ENCODE measurements at places on chromosomes 11 and 22.

- DNase-seq = no peak
Measured at GRCh38 chr11:74024261-74025029, 15.6 kb upstream of the UCP3 start.

GRCh38 chr11:9498457-9499078, 37.8 kb downstream of the ZNF143 start:
- DNase-seq = no peak

DNA sequence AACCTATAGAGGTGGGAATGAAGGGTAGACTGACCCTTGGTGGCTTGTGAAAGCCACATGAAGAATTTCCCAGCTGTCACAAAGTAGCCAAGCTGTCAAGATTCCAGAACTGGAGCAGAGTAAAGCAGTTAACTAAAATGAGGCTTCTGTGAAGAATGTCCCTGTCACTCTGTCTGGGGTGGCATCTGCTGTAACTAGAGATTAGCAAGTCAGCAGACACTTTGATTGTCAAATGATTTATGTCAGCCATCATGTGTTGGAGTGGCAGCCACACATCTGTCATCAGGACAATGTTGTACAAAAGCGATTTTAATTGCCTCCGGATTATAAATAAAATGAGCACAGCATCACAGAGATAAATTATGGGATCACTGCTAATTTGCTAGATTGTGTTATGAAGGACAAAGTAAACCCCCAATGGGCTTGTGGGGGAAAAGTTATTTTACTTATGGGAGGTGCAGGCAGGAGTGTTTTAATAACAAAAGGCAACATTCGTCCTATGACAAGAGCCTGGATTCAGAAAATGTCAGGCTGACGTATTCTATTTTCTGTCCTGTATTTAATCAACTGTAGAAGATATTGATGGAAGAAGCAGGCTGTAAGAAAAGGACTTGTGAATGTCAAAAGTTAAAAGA, 270.9 kb downstream of the FAM181B start:
- no peak for DNase-seq

GRCh38 chr11:1520663-1521267, 34.2 kb upstream of the MOB2 start:
- DNase-seq = no peak

DNA sequence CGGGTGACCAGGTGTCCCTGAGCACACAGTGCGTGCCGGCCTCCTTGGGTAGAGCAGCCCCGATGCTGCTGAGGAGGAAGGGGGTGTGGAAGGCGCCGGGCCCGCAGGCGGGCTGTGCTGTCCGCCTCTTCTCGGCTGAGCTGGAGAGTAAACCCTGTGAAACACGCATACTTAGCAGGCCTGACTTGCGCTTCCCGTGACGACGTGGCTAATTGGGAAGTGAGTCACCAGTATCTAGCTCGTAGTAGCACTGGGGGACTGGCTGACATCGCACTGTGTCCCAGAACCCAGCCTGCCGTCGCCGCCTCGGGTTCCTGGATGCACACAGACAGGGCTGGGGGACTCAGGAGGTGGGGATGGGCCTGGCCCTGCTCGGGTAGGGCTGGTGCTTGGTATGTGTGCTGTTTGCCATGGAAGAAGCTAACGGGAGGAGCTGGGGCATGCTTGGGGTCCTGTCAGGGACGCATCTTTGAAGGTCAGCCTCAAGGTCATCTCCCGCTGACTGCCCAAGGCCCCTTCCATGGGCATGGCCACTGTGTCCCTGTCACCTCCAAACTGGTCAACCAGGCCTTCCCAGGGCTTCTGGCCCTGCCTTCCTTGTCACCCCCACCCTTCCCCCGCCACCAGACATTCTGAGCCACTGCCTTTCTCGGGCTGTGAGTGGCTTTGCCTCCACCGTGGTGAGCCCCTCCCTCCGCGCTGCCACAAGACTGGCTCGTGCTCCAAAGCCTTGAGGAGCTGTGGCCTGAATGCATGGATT, 1327.0 kb downstream of the BRD1 start:
- DNase-seq = no peak

- DNase-seq = no peak
Measured at GRCh38 chr11:119461229-119461963, 38.4 kb upstream of the THY1 start.

- DNase-seq = no peak
Measured at GRCh38 chr11:19864141-19865140, 151.8 kb downstream of the NAV2 start.

- peak; percentile 85 for DNase-seq
Measured at GRCh38 chr22:37274380-37274862, 7.9 kb upstream of the CYTH4 start.

GRCh38 chr11:1300121-1300520, 9.3 kb downstream of the TOLLIP start:
- DNase-seq = no peak

DNA sequence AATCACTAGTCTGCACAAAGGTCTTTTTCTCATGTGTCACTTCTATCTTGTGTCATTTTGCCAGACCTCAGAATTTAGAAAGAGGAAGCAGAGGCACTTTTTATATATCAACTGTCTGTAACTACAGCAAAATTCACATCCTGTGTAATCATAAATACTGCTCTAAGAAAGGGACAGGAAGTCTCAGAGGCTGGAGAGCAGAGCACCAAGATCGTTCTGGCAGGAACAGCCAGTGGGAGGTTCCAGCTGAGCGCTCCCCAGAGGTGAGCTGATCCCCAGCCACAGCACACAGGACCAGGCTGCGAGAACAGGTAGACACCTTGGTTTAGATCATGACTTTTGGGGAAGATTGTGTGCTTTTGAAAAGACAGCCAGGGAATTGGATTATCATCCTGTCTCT, at the start of gene MS4A7:
Gene MS4A7 (plus strand): TSS at position 179 of the 400 bp plus-strand sequence. CDS start 4,610 bp downstream, outside the sequence.
- DNase-seq = peak; percentile 99

DNA sequence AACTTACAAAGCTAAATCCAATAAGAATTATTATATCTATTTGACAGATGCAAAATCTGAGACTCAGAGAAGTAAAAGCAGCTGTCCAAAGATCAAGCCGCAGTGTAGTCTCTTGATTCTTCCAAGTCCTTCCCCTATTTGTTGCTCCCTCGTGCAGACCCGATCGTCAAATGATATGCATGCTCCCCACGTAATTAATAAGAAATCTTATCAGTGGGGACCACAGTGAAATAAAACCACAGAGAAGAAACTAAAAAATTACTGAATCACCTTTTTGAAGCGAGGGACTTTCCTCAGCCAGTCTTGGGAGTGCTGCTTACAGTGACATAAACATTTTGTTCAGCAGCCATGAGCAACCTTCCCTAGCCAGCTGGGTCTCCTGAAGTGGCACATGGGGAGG, 64.6 kb downstream of the SERGEF start:
- no peak for DNase-seq

- no peak for DNase-seq
Measured at GRCh38 chr22:22746061-22746962, 101.9 kb downstream of the GGTLC2 start.

DNA sequence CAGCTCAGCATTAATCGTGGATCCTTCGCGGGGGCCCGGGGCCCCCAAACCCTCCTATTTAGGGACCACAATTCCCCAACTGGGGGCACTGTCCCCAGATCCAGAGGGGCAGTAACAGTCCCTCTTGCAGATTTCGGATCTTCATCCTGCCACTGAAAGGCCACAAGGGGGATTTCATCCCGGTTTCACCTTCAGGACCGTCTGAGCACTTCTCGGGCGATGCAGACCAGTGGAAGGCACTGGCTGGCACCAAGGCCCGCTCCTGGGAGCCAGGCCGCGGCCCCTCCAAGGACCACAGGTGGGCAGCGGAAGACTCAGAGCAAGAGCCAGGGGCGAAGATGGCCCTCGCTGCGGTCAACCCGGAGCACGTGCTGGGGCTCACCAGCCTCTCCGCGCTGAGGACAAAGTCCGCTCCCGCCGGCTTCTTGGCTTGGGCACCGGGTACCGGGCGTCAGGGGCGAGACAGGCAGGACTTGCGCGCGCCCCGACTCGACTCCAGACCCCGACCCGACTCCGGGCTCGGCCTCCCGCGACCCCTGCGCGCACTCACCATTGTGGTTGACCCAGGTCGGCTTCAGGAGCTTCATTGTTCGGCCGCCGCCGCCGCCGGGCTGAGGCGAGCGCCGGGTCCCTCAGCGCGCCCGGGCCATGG, 517 bp downstream of the HIRA start:
- no peak for DNase-seq

DNA sequence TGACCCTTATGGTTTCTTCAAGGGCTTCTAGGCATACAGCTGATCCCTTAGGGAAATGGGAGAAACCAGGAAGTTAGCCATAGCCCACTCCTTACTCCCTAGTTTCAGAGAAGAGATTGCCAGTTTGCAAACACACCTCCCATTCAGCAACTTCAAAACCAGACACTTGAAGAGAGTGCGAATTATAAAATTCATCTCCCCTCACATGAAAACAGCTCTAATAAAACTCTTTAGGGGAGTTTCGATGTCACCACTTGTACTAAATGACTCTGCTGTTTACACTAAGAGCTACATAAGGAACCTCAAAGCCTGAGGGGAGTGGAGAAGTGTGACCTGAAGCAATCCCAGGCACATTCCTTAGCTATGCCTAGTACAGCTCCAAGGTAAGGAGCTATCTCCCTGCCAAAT, 8.3 kb downstream of the LGR4 start:
- no peak for DNase-seq

DNA sequence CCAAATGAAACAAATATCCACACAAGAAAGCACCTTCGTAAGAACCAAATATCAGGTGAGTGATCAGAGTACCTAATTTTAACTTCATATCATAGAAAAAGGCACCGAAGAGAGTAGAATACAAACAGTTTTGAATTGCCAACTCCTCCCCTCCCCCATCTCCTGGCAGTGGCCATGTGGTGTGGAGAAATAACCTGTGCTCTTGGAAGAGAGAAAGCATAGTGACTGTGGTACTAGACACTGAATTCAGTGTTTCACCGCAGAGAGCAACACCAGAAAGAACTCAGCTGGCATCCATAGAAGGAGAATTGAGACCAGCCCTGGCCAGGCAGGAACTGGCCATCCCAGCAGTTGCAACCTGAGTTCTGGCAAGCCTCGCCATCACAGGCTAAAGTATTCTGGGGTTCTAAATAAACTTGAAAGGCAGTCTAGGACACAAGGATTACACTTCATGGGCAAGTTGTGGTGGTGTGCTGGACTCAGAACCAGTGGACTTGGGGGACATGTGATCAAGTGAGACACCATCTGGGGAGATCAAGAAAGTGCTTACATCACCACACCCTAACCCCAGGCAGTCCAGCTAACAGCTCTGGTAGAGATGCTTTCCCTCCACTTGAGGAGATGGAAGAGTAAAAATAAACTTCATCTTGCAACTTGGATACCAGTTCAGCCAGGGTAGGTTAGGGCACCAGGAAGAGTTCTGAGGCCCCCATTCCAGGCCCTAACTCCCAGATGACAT, 1003.2 kb downstream of the NTM start:
- DNase-seq = no peak

GRCh38 chr11:75536786-75537641, 11.3 kb upstream of the GDPD5 start:
- peak; percentile 85 for DNase-seq

GRCh38 chr11:33479231-33479630, 221.4 kb downstream of the C11orf91 start:
- DNase-seq = no peak

DNA sequence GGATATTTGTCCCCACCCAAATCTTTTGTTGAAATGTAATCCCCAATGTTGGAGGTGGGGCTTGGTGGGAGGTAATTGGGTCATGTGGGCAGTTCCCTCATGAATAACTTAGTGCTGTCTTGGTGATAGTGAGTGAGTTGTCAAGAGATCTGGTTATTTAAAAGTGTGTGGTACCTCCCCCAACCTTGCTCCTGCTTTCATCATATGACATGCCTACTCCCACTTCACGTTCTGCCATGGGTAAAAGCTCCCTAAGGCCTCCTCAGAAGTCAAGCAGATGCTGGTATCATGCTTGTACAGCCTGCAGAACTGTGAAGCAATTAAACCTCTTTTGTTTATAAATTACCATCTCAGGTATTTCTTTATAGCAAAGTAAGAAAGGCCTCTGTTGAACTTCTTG, 30.6 kb downstream of the AAMDC start:
- DNase-seq = no peak

GRCh38 chr11:3605771-3606203, 36.0 kb downstream of the ART5 start:
- no peak for DNase-seq

- DNase-seq = peak; percentile 69
Measured at GRCh38 chr11:47359586-47359985, 7.1 kb upstream of the MYBPC3 start.

- DNase-seq = no peak
Measured at GRCh38 chr22:30474683-30475424, 3.0 kb upstream of the SEC14L3 start.

- no peak for DNase-seq
Measured at GRCh38 chr11:794766-795633, 3.1 kb downstream of the SLC25A22 start.

GRCh38 chr11:120751550-120751949, 240.0 kb downstream of the GRIK4 start:
- no peak for DNase-seq

DNA sequence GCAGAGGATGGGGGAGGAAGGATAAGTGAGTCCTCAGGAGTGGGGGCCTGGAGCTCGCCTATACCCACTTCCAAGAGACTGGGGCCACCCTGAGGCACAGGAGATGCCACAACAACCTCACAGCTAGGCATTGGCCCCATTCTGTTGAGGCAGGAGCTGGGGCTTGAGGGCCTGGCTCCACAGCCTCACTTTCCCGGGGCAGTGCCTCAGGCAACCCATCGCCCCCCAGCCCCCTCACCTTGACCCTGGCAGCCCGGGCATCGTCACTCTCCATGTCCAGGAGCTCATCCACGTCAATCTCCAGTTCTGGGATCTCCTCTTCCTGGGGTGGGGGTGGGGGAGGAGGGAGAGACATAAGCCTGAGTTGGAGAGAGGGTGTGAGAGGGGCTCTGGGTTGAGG, 1.8 kb downstream of the PPP1R14B start:
- DNase-seq = no peak

- DNase-seq = no peak
Measured at GRCh38 chr22:48083502-48083901, 1321.1 kb downstream of the TBC1D22A start.

DNA sequence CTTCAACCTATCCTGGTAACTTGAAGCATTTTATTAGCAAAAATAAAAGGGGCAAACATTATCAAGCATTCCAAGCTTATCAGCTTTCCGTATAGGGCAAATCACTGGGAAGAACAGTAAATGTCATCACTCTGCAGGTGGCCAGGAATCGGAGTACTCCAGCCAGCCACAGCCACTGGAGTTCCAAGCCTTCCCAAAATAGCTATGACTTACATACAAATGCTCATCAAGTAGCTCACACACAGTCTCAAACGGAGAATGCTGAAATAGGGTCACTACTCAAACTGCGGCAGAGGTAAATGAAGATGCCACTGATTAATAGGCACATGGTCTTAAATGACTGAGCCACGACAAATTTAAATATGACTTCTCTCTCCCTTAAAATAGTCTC, 2.1 kb downstream of the USP28 start:
- no peak for DNase-seq

- DNase-seq = no peak
Measured at GRCh38 chr22:50703726-50704509, 31.3 kb downstream of the SHANK3 start.

GRCh38 chr11:86704710-86705109, 32.3 kb upstream of the ME3 start:
- no peak for DNase-seq

GRCh38 chr11:35049859-35050531, 89.0 kb upstream of the CD44 start:
- DNase-seq = peak; percentile 46

GRCh38 chr11:47961383-47961782, 19.0 kb upstream of the PTPRJ start:
- no peak for DNase-seq

- no peak for DNase-seq
Measured at GRCh38 chr11:12602421-12602820, 71.8 kb upstream of the TEAD1 start.

All from Kasumi-1 (cell line).